NCI-H187 treated with DMSO at 0.1 percent for 48 hours (cell line): ENCODE measurements at places on chromosomes 1 and 21.

DNA sequence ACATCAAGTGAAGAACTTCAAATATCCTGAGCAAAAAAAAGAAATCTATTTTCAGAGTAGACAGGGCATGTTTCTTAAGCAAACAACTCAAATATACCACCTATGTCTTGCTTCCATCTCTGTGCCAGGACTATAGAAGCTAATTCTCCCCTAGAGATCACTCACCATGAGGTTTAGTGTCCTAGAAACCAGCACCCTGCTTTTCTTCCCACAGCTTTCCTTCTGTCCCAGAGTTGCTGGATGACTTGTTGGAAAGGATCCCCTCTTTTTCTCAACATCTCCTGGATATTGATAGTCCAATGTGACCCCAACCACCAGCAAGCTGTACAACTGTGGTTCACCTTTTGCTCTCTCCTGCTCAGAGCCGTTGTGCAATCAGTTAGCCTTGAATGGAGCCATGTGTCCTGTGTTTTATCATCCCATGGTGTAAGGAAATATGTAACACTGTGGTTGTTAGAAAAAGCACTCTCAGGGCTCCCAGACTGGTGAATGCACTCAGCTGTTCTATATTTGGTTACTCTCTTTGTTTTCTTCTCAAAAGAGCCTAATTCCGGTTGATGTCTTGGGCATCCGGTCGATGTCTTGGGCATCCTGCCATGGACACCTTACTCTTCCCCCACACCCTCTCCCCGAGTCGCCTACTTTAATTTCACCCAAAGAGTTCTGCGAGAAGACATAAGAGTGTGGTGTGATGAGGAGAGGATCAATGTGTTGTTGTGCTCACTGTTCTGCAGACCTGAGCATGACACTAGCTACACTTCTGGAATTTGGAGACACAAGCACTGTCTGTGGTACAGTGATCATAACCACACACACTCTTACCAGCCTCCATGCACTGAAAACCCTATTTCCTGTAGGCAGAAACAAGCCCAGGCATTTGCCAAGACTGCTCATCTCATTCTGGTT, 1.7 kb downstream of the TNFSF4 start:
- no peak for DNase-seq

DNA sequence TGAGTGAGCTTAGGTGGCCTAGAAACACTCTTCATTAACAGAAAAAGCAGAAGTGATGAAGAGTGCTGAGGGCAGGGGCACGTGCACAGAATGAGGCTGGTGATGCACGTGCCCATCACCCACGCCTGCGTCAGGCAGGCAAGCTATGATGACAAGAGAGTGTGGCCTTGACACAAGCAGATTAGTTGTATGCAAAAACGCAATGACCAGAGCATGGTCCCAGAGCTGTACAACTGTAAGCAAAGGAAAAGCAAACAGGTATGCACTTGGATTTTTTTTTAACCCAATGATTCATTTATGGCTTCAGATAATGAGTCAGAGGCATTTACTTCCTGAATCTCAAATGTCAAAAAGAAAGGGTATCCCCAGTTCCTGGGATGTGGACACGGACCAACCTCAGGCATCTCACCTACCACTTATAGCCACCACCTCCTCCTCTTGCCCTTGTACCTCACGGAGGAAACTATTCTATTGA, 9.1 kb upstream of the TMEM61 start:
- DNase-seq, result no peak

GRCh38 chr1:116491700-116492357, 79.0 kb downstream of the CD58 start:
- DNase-seq, result no peak

DNA sequence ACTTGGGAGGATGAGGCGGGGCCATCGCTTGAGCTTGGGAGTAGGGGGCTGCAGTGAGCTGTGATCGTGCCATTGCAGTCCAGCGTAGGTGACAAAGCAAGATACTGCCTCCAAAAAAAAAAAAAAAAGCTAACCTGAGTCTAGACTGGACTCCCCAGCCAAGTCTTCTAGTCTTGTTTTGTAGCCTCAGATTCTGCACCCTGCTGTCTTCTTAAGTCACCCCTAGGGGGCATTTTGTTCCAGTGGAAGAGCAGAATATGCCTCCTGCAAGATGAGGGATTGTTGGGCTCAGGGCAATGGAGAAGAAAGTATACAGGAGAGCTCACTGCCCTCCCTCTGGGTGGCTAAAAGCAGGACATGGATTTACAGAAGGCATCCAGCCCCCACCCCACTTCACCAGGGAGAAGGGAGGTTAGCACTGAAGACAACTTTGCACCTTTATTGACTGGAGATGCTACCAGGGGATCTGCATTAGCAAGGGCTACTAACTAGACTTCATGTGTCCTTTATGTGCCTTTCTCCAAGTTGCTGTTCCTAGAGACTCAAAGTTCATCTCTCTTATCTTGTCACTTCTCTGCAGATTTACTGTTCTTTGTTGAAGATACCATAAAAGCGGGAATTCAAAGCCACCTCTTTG, 15.3 kb upstream of the RNF187 start:
- DNase-seq, result no peak

GRCh38 chr1:190908246-190908645, 430.6 kb upstream of the BRINP3 start:
- DNase-seq, result no peak

DNA sequence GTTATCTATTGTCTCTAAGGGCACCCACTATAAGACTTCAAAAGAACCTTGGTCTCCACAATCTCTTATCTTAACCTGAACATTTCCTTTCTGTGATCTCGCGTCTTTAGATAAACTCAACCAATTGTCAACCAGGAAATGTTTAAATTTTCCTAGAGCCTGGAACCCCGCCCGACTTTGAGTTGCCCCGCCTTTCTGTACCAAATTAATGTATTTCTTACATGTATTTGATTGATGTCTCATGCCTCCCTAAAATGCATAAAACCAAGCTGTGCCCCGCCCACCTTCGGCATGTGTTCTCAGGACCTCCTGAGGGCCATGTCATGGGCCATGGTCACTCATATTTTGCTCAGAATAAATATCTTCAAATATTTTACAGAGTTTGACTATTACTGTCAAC, 5.9 kb upstream of the CXADR start:
- no peak for DNase-seq

GRCh38 chr1:190699165-190699564, 221.5 kb upstream of the BRINP3 start:
- no peak for DNase-seq
